Stimulated activated CD4-positive, alpha-beta T cell treated with anti-CD3 and anti-CD28 coated beads, Interleukin-2, amount 100 ng/mL, for 24 hours (primary cell): ENCODE measurements at places on chromosomes 5 and 9.

DNA sequence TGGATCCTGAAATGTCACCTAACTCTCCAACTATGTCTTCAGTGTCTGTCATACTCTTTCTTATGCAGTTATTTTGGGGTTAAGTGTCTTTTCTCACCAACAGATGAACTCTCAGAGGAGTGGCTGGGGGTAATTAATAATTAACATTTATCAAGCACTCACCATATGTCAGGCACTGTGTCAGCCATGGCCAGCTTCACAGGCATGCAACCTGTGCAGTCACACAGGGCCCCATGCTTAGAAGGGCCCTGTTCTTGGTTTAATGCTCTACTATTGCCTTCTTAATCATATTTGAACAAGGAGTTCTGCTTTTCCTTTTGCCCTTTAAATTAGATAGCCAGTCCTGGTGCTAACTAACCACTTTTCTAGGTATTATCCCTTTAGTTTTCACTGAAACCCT is 3.4 kb upstream of the GRPEL2 start:
- DNase-seq, result no peak

GRCh38 chr9:103811462-103811861 is 282.6 kb upstream of the SMC2 start:
- DNase-seq, result no peak

DNA sequence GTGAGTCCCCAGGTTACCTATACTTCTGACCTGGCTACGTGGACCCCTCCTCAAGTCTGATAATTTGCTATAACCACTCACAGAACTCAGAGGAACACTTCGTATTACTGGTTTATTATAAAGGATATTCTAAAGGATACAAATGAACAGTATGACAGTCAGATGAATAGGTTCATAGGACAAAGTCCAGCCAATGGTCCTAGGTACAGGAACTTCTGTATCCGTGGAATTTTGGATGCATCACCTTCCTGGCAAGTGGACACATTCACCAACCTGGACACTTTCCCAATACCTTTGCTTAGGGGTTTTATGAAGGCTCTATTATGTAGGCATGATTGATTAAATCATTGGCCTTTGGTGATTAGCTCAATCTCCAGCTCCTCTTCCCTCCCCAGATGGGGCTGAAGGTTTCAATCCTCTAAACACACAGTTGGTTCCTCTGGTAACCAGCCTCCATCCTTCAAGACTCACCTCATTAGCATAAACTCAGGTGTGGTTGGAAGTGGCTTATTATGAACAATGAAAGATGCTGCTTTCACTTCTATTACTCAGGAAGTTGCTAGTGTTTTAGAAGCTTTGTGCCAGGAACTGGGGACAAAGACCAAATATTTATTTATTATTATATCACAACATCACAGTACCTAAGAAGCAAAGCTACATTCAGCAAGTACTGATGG is 149.6 kb upstream of the ELL2 start:
- no peak for DNase-seq

- no peak for DNase-seq
These were observed 1005.7 kb downstream of the DTWD2 start for GRCh38 chr5:117982691-117983090.

GRCh38 chr5:132321109-132321721 is 27.0 kb downstream of the SLC22A4 start:
- no peak for DNase-seq

- peak; percentile 57 for DNase-seq
These were observed 2.0 kb downstream of the GADD45G start for GRCh38 chr9:89606624-89607311.

- no peak for DNase-seq
These were observed 55.8 kb downstream of the NSD1 start for GRCh38 chr5:177189416-177189815.

GRCh38 chr9:121745396-121745695 is 93.9 kb downstream of the DAB2IP start:
- DNase-seq, result no peak

GRCh38 chr9:89356782-89357181 is 38.5 kb downstream of the SECISBP2 start:
- no peak for DNase-seq

- no peak for DNase-seq
These were observed at the start of gene HAND1 for GRCh38 chr5:154478224-154478565. TSS of gene HAND1 (minus strand) at chr5:154478227. CDS start at chr5:154478008, 219 bp downstream.

- DNase-seq, result no peak
These were observed 19.6 kb downstream of the TCERG1 start for GRCh38 chr5:146466521-146467349.

- no peak for DNase-seq
These were observed 393.5 kb downstream of the DIRAS2 start for GRCh38 chr9:90249094-90249493.

DNA sequence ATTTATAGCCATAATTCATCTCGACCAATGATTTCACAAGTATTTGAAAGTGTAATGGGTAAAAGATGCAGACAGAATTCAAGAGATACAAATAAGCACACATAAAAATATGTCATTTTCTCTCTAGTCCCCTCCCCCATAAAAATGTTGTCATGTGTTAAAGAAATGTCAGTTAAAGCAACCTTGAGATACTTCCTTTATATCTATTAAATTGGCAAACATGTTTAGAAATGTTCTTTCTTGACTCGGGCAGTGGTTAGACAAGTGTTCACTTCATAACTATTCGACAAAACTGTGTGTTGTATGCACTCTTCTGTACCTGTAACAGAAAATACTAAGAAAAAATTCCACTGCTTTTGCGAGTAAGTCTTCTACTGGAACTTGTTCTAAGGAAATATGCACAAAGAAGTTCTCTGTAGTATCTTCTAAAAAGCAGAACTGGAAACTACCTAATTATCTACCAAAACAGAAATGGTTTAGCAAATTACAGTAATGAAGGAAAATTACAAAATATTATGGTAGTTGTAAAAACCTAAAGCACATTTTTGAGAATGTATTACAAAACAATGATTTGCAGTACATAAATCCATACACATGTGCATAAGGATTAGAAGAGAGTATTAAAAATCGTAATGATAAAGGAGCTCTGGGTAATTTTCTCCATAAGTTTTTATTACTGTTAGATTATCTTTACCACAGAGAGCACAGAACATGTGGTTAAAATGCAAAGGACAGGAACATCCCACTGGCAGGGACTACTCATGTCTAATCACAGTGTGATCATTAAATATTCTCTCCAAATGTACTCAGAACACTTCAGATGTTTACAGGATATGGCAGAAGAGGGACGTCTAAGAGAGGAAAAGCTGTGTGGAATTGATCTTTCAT is 35.9 kb downstream of the FBXW2 start:
- no peak for DNase-seq

GRCh38 chr5:111439473-111440075 is 72.8 kb downstream of the STARD4 start:
- DNase-seq, result no peak

DNA sequence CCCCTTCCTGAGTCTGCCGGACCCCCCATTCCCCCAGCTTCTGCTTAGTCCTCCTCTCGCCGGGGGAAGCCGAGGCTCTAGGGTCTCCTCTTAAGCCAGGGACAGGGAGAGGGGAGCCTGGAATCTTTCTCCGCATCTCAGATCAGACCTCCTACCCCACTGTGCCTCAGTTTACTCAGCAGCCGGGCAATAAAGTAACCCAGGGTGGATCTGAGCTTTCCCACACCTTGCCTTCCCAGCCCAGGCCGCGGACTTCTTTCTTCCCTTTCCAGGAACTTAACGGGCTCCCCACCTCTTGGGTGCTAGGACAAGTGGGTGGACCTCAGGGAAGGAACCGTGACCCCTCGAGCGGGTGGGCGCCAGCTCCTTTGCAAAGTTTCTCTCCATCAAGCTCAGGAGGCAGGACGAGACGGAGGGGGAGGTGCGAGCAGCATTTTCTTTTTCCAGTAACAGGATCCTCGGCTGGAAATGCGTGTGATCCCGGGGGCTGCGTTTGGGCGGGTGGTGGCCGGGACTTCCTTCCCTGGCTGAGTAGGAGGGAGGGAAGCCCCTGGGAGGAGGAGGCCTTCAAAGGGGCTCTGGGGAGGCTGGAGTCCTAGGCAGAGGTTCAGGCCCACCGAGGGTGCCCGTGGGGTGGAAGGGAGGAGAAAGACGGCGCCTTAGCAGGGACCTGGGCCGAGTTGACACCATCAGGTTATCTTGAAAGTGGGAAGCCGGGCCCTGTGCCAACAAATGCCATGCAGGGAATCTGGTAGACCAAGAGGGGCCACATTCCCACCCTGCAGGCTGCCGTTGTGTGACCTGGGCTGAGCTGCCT is 795 bp downstream of the DAB2IP start:
- DNase-seq, result no peak

DNA sequence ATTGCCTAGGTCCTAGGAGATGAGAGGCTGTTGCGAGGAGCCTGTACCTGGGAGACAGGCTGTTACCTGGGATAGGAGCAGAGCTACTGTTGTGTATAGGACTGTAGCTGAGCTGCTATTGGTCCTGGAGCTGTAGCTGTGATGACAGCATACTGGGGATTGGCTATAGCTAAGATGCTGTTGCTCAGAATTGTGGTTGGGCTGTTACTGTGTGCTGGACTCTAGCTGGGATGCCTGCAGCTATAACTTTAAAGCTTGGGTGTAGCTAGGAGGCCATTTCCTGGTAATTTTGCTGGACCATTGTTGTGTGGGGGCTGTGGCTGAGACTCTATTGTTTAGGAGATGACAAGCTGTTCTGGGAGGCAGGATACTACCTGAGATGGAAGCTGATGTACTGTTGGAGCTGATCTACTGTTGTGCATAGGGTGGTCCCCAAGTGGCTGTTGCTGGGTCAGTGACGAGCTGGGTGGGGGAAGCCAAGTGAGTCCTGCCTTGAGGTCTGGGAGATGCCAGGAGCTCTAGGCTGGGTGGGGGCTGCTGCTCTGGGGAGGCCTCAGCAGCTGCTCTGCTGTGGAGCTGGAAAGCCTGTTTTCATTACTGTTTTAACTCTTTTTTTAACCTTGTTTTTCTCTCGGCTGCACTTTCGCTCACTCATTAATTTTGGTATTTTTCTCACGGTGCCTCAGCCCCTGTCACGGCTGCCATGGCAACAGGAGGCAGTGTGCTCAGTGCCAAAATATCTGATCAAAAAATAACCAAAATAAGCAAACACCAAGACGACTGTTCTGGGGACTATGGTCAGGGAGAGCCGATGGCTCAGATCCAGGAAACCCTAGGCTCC is 3.0 kb upstream of the PCDH1 start:
- no peak for DNase-seq

DNA sequence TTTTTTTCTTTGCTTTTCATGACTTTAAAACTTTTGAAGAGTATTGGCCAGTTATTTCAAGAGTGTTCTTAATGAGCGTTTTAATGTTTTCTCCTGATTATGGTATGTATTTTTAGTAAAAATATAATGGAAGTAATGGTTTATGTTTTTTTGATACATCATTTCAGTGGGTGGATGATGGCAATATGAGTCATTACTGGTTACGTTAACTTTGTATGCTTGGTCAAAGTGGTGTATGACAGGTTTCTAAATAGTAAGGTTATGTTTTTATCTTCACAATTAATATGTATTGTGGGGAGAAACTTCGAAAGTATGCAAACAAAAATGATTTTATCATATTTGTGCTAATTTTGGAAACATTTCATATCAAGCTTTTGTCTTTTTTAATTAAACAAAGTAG is 176.7 kb upstream of the PRDM9 start:
- DNase-seq, result no peak

GRCh38 chr5:55051357-55051756 is 27.3 kb downstream of the GZMK start:
- DNase-seq, result no peak

DNA sequence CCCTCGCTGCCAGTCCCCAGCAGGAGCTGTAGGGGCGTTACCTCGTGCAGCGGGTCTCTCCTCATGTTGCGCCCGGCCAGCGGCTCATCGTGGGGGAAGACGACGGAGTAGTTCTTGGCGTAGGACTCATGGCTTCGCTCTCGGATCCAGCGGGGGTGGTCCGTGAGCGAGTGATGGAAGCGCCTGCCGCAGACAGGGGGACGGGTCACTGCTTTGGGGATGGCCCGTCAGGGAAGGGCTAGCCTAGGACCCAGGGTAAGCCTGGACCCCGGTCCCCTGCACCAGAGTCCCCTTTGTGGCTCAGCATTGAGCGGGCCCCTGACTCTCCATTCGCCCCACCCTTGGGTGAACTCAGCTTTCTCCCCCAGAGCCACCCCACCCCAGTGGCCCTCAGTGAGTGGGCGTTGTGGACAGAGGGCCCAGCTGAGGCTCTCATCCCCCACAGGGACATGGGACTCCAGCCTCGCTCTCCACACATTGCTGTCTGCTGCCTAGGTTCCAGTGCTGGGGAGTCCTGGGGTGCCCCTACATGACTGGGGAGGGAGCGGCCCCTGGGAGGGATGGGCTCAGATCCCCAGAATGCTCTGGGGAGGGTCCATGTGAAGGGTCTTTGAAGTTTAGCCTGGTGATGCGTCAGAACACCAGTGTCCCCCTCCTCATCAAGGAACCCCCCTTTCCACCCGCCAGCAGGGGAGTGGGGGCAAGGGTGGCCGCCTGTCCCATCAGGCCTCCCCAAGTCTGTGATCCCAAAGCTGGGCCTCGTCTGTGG is 29.7 kb downstream of the SARDH start:
- DNase-seq, result no peak

GRCh38 chr9:5429873-5430564 is 7.7 kb downstream of the PLGRKT start:
- DNase-seq, result no peak
